ENCODE measurements at places on chromosomes 3 and 15.

DNA sequence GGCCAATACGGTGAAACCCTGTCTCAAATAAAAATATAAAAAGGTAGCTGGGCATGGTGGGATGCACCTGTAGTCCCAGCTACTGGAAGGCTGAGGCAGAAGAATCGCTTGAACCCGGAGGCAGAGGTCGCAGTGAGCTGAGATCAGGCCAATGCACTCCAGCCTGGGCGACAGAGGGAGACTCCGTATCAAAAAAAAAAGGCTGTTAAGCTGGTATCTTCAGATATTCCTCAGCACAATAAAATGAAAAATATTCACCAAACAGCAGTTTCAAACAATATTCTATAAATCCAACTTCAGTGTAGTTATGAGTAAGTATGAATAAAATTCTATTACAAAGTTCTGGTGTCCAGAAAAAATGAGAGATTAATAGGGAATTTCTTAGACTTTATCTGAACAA is 14.2 kb downstream of the DENND4A start:
- DNase-seq, result no peak

- no peak for DNase-seq
Measured at GRCh38 chr3:133880886-133881455, 14.7 kb downstream of the RAB6B start.

- no peak for DNase-seq
Measured at GRCh38 chr3:55588146-55588765, 101.2 kb upstream of the WNT5A start.

DNA sequence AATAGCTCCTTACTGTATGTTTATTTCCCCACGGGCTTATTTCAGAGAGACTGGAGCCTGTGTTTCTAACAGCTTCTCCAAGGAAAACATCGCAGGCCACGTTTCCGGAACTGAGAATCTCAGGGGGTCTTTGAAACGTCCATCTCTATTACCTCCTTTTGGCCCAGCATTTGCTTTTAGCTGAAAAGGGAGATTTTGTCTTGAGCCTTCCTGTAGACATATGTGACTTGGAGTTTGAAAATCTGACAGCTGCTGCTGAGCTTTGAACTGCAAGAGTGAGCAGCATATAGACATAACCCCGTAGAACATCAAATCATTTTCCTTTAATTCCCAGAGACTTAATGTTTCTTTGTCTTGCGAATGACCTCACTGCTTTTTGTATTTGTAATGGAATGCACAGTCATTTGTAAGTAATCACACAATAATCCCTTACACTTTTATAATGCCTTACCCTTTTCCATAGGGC is 54.6 kb downstream of the LPP start:
- no peak for DNase-seq

DNA sequence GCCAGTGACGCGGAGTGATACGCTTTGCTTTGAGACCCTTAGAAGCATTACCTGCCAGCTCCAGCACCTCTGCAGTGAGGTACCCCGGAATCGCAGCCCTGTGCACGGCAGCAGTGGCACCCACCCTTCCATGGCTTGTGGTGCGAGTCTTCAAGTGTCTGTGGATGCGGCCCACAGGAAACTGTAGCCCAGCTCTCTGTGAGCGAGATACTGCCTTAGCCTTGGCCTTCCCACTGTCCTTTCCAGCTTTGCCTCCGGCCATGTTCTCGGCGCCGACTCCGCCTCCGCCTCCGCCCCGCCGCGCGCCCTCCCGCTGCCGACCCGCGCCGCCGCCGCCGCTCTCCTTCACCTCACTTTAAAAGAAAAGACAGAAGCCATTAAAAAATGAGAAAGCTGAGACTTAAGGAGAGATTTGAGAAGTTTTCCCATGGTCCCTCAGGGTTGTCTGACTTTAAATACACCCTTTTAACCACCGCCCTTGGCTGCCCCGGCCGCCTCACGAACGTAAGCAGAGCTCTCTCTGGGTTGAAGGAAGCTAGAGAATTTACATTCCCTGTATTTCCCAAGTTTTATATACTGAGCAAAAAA is 78.5 kb upstream of the FAM174B start:
- DNase-seq, result no peak

GRCh38 chr3:23884481-23884880 is 32.3 kb downstream of the NKIRAS1 start:
- DNase-seq, result no peak

- no peak for DNase-seq
Measured at GRCh38 chr15:56468401-56468800, 3.5 kb upstream of the MNS1 start.

DNA sequence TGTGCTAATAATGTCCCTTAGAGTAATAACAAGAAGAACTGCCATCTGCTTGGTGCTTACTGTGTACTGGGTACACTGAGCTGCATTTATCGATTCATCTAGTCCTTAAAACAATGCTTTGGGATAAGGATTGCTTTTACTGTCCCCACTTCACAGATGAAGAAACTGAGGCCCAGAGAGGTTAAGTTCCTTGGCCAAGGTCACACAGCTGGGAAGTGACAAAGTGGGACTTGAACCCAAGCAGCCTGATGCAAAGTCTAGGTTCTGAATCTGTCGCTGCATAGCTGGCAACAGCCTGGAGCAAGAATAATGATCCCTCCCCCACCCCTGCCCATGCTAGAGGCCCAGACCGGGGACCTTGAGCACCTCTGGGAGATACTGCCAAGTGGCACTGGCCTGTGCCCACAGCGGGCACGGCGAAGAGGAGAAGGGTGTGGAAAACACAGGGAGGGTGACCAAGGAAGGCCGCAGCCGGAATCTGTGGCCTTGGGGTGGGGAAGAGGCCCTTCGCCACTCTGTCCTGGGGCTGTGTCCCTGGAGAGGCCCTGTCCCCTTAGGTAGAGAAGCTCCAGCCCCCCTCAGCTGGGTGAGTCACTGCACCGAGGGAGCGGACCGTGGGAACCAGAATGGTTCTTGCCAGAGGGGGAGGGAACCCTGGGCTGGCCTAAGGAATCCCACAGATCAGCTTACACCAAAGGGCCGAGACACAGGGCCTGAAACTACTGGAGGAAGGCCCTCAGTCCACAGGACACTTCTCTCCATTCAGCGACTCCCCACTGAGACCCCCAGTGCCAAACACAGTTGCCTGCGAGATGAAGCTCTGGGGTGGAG is 3.5 kb downstream of the PLXND1 start:
- DNase-seq, result no peak

DNA sequence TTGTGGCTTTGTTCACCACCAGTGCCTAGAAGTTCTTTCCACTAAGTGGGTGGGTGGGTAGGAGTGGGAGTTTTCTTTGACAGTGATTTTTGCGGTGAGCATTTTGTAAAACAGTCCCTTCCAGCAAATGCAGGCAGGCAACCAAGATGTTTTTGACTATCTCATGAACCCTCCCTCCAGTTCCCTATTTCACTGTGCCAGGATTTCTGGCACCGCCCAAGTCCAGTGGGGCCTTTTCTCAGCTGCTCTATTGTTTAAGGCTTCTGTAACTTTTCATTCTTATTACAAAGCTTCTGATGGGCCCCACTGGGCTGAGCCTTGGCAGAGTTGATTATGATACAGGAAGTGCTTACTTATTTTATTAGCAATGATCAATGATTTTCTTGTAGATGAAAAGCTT is 236.0 kb downstream of the EDEM1 start:
- DNase-seq, result no peak

DNA sequence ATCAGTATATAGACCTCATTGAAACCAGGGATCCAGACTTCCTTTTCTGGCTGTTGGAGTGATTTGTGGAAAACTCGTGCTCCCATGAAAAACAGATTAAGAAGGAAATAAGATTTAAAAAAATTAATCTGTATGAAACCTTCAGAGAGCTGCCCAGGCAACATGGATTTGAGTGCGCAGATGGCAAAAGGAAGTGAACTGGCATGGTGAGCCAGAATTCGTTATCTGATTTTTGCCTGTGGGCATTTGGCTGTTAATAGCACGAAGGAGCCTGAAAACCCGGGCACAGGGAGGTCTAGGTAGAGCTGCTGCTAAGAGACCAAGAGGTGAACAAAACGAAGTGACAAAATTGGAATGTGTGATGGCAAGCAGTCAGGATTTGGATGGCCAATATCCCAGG is 19.1 kb upstream of the SPINK8 start:
- no peak for DNase-seq

DNA sequence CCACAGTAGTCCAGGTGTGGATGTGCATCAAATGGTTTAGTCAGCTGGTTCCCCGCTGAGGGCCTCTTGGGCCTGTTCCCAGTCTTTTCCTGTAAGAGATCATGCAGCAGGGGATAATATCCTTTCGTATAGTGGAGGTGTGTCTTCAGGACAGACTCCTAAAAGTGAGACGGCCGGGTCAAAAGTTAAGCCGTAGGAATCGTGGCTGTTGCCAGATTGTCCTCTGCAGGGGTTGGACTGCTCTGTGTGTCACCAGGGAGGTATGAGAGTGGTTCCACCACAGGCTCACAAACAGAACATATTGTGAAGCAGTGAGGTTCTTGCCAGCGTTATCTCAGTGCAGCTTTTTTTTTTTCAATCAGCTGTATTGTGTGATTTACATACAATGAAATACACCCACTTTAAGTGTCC is 95.0 kb downstream of the VGLL4 start:
- no peak for DNase-seq

DNA sequence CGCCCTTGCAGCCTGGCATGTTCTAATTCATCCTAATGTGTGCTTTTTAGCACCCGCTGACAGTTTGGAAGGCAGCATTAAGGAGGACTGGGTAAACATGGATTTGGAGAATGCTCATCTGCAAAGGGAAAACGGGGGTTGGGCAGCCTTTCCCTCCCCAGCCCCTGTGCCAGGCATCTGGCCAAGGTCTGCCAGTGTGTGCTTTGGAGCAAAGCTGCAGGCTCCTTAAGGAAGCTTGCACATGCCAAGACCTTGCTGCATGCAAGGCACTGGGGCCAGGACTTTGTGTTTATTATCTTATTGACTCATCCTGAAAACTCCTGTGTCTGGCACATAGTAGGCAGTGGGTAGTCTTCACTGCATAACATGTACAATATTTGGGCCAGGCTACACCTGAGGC is 20.1 kb downstream of the FAM3D start:
- no peak for DNase-seq

- DNase-seq, result no peak
Measured at GRCh38 chr15:93709708-93710107, 521.7 kb upstream of the MCTP2 start.

DNA sequence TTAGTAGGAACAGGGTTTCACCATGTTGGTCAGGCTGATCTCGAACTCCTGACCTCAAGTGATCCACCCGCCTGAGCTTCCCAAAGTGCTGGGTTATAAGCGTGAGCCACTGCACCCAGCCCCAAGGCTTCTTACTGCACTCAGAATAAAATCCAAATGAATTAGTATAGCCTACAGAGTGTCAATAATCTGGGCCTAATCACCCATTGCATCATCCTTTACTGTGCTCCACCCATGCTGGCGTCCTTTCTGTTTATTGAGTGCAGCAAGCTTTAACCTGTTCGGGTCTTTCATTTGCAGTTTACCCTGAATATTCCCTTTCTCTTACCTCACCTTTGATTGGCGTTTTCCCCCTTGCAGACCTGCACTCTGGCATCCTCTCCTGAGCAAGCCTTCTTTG is 77.7 kb downstream of the CEP63 start:
- no peak for DNase-seq

DNA sequence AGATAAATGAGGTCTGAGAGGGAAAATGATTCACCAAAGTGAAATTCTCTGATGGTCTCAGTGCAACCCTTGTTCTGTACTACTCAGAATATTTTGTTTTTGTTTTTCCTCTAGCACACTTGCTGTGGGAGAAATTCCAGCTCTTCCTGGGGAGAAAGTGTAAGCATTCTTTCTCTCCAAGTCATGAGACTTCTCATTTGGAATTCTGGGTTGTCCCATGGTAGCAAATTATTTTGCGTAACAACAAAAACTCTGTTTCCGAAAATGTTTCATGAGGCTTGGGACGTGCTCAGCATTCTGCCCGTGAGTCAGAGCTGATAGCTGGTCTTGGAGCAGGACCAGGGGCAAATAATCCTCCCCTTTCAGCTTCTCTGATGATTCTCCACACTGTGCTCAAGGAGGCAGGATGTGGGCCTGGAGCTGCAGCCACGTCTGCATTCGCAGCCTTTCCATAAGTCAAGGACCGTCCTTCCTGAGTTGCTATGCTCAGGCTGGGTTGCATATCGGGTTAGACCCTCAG is 70.3 kb downstream of the SENP2 start:
- no peak for DNase-seq

DNA sequence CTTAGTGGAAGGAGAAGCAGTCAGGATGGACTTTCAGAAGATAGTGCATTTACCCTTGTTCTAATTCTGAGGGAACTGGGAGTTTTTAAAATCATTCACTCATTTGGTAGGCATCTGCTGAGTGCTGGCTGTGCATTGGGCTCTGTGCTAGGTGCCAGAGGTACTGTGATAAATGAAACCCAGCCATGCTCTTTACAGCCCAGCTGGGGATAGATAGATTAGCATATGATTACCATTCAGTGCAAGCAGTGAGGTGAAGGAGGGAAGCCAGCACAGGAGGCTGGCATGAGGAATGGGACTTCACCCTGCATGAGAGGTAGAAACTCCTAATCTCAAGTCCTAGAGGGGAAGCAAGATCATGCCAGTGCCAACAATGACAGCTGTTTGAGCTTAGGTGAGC is 361.9 kb upstream of the TRIM42 start:
- no peak for DNase-seq

DNA sequence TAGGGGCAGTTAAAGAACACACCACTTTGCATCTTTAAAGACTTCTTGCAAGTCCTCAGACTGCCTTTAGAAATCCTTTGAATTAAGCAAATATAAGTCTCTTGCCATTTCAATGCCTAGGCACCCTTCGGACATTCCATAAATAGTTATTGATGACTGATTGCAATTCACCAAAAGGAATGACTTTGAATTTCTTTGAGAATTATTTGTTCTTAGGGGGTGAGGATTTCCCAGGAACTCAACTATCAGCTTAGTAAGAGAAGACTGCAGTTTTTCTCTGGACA is 495 bp upstream of the MYEF2 start:
- no peak for DNase-seq

DNA sequence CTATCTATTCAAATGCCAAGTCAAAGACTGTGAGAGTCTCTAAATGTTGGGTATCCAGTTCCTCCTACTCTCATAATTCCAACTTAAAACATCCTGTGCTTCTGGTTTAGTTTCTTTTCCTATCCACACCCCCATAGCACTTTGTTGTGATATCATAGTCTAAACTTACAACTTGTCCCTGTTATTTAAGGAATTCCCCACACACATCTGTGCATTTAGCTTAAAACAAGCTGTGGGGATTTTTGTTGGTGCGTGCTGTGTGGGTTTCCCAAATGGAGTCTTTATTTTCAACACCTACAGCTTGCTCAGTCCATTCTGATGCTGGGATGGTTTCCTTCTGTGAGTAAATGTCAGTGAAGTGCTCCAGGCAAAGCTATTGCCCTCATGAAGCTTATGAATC is 167.3 kb downstream of the GMNC start:
- no peak for DNase-seq

DNA sequence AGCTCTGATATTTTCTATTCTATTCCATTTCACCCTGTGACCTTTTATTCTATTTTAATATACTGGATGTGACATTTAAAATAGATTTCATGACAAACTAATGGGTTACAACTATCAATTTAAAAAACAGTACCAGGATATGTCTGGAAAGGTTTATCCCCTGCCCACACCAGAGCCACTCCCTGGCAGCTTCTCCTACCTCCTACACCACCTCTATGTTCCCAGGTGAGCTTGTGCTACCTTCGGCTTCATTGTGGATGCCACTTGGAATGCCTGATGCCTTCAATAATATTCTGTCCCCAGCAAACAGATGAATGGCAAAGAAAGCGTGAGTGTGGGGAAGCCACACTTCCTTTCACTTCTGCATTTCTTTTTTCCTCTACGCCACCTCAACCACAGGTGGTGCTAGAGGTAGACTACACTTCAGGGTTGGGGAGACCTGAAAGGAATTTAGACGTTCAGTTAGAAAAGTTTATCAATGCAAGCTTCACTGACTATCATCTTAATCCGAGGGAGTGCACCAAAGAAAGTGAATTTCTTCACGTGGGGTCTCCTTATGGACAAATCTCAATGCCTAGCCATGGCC is 213.0 kb downstream of the SSR3 start:
- no peak for DNase-seq
